NCI-H226 (cell line): ENCODE measurements at places on chromosomes 3 and 15.

- no peak for DNase-seq
Observed at GRCh38 chr15:29410338-29410737, 140.7 kb upstream of the NSMCE3 start.

DNA sequence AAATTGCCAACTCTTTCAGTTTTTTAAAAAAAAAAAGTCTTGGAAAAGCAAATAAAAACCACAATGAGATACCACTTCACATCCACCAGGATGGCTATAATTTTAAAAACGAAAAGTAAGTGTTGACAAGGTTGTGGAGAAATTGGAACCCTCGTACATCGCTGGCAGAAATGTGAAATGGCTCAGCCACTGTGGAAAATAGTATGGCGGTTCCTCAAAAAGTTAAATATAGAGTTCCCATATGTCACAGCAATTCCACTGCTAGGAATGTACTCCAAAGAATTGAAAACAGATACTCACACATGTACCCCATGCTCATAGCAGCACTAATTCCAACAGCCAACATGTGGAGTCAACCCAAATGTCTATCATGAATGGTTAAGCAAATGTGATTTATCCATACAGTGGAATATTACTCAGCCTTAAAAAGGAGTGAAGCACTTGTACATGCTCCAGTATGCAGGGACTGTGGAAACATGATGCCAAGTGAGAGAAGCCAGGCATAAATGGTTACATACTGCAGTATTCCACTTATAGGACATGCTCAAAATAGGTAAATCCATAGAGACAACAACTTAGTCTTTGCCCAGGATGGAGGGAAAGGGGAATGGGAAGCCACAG is 73.8 kb upstream of the PCSK6 start:
- no peak for DNase-seq

DNA sequence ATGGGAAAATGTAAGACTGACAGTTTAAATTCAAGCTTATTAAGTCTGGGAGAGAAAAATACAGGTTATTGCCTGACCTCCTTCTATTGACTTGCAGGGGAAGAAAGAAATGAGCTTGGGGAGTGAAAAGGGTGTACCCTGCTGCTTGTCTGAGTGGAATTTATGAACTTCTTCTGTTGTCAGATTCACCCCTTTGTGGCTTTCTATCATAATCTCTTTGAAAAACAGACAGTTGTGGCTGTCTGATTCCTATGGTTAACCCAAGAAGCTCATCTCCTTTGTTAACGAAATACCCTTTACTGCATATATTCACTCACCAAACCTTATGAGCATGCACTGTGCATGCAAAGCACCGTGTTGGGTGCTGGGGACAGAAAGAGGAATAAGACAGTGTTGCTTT is 22.5 kb downstream of the GPD1L start:
- DNase-seq, result no peak

- DNase-seq, result peak; percentile 27
Observed at GRCh38 chr15:74497584-74497983, 36.6 kb upstream of the UBL7 start.

- DNase-seq, result peak; percentile 62
Observed at GRCh38 chr3:122245513-122246174, 62.2 kb downstream of the CASR start.

- no peak for DNase-seq
Observed at GRCh38 chr3:40336511-40337135, 27.1 kb downstream of the EIF1B start.

DNA sequence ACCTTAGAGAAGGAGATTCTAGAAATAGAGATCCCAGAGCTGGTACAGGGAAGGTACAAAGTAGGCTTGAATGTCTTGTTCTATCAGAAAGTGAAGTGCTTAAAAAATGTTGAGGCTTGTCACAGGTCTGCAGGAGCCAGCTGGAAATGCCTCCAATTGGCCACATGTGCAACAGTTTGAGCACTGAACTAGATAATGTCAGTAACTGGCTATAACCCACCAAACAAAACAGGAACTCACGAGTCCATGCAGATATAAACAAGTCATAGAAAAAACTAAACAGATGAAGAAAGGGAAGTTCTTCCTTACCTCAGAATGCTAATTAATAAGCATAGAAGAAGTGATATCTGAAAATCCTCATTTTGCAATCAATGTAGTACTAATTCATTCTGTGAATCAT is 11.9 kb upstream of the TF start:
- no peak for DNase-seq

DNA sequence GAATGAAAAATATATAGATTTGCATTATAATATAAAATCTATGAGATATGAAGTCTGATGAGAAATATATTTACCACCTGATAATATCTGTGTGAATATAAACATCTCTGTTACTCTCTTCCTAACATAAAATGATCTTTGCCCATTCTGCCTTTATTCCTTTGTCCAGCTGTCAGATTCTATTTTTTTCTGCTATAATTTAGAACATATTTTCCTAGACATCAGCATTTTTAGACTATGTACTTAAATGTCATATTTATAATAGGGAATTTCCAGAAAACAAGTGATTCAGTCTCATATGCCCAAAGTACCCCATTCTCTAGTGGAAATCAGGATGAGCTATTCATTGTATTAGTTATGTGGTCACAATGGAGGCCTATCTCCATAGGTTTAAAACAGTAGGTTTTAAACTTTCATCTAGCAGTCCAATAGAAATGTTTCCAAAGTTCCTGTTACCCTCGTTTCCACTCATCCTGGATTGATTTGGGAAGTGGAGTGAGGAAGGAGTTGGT is 83.3 kb downstream of the FILIP1L start:
- DNase-seq, result no peak

DNA sequence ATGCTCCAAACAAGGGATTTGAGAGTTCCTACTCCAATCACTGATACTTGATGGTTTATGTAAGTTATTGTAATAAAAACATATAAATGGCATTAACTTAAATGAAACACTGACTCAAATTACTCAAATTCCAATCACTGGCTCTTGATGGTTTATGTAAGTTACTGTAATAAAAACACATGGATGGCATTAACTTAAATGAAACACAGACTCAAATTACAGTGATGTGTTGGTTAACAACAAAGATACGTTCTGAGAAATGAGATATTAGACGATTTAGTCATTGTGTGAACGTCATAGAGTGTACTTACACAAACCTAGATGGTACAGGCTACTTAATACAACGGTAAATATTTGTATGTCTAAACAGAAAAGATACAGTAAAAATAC is 6.6 kb downstream of the MOBP start:
- no peak for DNase-seq

GRCh38 chr3:53555068-53555588 is 60.7 kb downstream of the CACNA1D start:
- DNase-seq, result no peak

DNA sequence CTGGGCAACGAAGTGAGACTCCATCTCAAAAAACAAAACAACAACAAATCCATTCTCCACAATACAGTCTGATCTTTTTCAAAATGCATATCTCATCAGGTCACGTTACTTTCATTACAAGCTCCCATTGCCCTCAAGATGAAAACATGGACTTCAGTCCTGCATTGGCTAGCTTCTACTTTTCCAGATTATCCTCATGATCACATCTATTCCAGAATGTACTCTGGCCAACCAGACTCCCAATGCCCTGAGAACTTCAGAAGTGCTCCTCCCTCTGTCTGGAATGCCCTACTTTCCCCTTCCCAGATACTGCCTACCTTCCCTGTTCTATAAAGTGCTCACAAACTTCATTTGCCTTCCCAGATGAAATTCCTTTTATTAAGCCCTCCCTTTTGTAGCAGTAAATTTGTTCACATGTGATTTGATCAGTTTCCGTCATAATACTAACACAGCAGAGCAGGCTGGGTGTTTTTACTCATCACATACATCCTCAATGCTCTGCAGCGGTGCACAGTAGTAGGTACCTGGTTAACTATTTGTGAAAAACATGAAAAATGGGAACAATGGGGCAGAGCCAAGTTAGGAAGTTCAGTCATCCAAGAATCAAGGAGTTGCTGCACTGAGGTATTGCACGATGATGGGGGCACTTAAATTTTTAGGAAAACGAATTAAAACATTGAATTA is 5.3 kb downstream of the RPL22L1 start:
- DNase-seq, result no peak
